Epithelial cell of esophagus (primary cell): ENCODE measurements at places on chromosomes 4 and X.
A peak's percentile ranks its signal among the peaks of the same experiment; 100 is the strongest.

- DNase-seq = no peak
Measured at GRCh38 chr4:155899891-155900290, 3.6 kb upstream of the TDO2 start.

GRCh38 chr4:14023896-14024295 is 396.4 kb upstream of the BOD1L1 start:
- no peak for DNase-seq

GRCh38 chr4:173498023-173498422 is 32.0 kb downstream of the HAND2 start:
- DNase-seq = no peak

DNA sequence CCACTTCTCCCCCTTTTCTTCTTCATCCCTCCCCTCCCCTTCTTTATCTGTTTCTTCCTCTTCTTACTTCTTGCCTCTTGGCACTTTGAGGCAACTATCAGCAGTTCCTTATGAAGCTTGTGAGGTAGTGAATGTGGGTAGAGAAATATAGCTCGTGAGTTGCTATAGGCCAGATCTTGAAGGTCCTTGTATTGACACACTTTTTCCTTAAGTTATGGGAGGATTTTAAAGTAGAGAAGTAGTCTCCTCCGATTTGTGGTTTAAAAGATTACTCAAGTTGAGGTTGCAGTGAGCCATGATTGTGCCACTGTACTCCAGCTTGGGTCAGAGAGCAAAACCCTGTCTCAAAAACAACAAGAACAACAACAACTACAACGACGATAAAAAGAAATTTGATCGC is 3.4 kb upstream of the RRAGB start:
- no peak for DNase-seq

GRCh38 chr4:40984051-40984450 is 230.3 kb downstream of the APBB2 start:
- no peak for DNase-seq

- no peak for DNase-seq
Measured at GRCh38 chr4:76253511-76253910, 2.0 kb downstream of the FAM47E start.

- no peak for DNase-seq
Measured at GRCh38 chrX:140434347-140434746, 70.5 kb downstream of the SOX3 start.

- DNase-seq = no peak
Measured at GRCh38 chr4:138909587-138909986, 106.0 kb upstream of the NOCT start.

- DNase-seq = peak; percentile 70
Measured at GRCh38 chr4:15926486-15926885, 12.1 kb downstream of the FGFBP1 start.
